ENCODE measurements at places on chromosomes 13 and 19.

DNA sequence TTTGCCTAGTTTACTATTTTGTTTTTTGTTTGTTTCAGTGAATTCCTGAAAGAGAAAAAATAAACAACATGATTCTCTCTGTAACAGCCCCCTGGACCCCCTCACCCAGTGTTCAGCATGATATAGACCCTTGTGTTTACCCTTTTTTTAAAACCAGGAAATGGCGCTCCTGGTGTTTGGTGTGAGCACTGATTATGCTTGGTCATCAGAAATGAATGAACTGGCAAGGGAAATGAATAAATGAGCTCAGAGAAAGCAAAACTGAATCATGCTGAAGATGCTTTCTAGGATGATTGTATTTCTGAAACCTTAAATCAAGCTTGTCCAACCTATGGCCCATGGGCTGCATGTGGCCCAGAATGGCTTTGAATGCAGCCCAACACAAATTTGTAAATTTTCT, 22.1 kb downstream of the WASF3 start:
- H3K27me3 ChIP-seq = no peaks in the 10 kb centered on the region
- no peak overlapping the region for H3K4me3 ChIP-seq
- no peaks in the 10 kb centered on the region for H3K36me3 ChIP-seq
- no peak for DNase-seq
- H3K4me1 ChIP-seq = no peaks in the 10 kb centered on the region

GRCh38 chr13:93098972-93099371, 127.6 kb upstream of the GPC6 start:
- H3K36me3 ChIP-seq = no peaks in the 10 kb centered on the region
- H3K27ac ChIP-seq = no peak overlapping the region
- no peak overlapping the region for H3K4me3 ChIP-seq
- DNase-seq = no peak
- no peaks in the 10 kb centered on the region for H3K27me3 ChIP-seq

DNA sequence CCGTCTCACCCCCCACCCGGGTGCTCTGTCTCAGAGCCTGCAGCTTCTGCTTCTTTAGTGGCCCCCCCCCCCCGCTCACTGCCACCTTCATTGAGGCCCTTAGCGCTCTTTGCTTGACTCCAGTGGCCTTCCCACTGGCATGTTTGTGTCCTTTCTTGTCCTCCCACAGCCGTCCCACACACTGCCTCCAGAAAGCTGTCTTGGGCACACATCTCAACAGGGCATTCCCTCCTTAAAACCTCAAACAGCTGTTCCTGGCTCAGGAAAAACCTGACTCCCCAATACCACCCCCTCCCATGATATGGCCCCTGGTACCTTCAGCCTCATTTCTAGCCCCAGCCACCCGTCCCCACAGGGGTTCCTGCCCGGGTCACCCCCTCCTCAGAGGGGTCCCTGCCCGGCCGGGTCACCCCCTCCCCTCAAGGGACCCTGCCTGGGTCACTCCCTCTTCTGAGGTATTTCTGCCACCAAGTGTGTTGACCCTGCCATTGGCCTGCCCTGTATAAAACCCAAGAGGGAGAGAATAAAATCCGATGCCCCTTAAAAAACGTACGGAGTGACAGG, 8.9 kb downstream of the B3GLCT start:
- peaks cover 42% of the 10 kb centered on the region for H3K4me1 ChIP-seq
- H3K4me3 ChIP-seq = no peak overlapping the region
- H3K27me3 ChIP-seq = no peaks in the 10 kb centered on the region

DNA sequence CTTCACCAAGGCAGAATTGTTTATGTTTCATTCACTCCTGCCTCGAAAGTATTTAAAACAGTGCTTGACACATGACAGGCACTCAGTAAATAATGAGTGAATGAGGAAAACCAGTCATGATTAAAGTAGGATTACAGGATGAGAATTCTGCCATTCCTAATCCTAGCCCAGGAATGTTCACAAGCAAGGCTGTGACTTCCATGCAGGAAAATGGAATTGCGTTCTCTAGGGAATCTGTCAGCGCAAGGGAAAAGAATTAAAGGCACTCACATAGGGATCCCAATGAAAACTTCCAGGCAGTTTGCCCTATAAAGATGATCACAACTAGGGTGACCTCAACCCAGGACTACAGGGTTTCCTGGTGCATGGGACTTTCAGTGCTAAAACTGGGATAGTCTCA, 143.4 kb downstream of the CYSLTR2 start:
- H3K36me3 ChIP-seq = no peaks in the 10 kb centered on the region
- no peaks in the 10 kb centered on the region for H3K27me3 ChIP-seq
- no peak overlapping the region for H3K4me3 ChIP-seq
- no peak overlapping the region for H3K27ac ChIP-seq
- no peak for DNase-seq

- no peaks in the 10 kb centered on the region for H3K36me3 ChIP-seq
- H3K27me3 ChIP-seq = no peaks in the 10 kb centered on the region
- peak overlapping the region; percentile 45 for H3K27ac ChIP-seq
- no peak for DNase-seq
- no peak overlapping the region for H3K4me3 ChIP-seq
These were observed 32.5 kb downstream of the BRD4 start for GRCh38 chr19:15299568-15300409.

GRCh38 chr13:35349673-35350278, 126.7 kb downstream of the MAB21L1 start:
- no peak for DNase-seq
- H3K4me3 ChIP-seq = no peak overlapping the region
- H3K36me3 ChIP-seq = no peaks in the 10 kb centered on the region
- H3K27me3 ChIP-seq = no peaks in the 10 kb centered on the region
- H3K27ac ChIP-seq = no peak overlapping the region

DNA sequence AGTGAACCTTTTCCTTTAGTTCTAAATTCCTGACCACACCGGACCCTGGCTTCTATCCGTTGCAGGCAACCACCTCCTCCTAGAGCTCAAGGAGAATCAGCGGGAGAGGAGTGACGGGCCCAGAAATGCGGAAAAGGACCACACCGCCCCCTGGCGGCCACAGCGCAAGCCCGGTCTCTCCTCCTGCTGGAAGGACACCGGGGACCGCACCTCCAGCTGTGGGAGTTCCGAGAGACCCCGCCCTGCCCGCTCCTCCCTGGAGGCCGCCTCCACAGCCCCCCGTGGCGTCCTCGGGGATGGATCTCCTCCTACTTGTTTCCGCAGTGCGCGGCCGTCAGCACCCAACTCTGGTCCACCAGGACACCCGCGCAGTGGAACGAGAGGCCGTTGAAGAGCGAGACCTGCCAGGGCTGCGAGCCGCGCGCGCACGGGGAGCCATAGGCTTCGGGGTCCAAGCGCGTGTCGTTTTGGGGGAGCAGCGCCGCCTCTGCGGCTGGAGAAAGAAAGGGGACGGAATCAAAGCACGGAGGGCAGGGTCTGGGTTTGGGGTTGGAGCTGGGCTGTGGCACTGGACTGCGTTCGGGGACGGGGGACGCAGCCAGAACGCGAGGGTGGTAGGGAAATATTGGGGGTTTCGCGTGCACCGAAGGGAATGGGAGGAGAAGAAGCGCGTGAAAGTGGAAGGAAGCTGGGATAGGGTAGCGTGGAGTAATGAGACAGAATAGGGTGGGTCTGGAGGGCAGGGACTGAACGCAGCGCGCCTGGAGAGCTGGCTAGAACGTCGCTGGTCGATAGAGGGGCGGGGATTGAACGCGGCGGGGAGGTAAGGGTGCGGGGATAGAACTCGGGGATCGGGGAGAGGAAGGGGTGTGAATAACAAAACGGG, 2.5 kb downstream of the KLK10 start:
- H3K27me3 ChIP-seq = peaks cover 85% of the 10 kb centered on the region
- H3K4me3 ChIP-seq = peak overlapping the region; percentile 49
- no peak for DNase-seq
- no peaks in the 10 kb centered on the region for H3K36me3 ChIP-seq
- H3K27ac ChIP-seq = peak overlapping the region; percentile 88

DNA sequence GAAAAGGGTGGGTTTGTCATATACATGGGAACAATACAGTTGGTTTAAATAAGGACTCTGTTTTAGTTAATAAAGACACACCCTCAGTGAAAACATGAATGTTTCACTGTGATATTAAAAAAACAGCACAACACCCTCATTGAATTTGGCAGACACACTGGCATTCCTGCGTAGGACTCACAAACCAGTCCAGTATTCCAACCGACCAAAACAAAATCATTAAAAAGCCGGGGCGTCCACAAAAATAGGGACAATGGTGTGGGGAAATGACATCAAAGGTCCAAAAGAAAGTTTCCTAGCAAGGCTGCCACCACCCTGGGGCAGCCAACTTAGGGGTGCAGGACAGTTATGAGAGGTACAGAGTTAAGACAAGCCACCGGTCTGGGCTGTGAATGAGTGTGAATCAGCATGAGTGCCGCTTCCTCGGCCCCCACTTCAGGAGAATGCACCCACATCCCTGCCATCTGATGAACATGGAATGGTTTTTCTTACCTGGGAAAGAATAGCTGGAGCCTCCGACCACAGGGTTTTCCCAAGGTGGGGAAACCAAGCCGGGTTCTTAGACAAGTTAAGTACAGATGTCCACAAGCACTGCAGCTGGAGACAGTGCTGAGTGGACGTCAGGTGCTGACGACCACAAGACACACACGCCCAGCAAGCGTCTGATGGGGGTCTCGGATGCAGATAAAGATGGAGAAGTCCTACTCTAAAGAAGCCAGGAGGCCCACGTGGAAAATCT, 73.3 kb downstream of the KLF2 start:
- H3K36me3 ChIP-seq = peaks cover 78% of the 10 kb centered on the region
- no peak overlapping the region for H3K4me3 ChIP-seq
- DNase-seq = no peak
- H3K27ac ChIP-seq = peak overlapping the region; percentile 76

- no peak for DNase-seq
- no peak overlapping the region for H3K27ac ChIP-seq
- no peaks in the 10 kb centered on the region for H3K4me1 ChIP-seq
- no peaks in the 10 kb centered on the region for H3K36me3 ChIP-seq
These were observed 802.1 kb upstream of the SLITRK6 start for GRCh38 chr13:86601351-86601750.

DNA sequence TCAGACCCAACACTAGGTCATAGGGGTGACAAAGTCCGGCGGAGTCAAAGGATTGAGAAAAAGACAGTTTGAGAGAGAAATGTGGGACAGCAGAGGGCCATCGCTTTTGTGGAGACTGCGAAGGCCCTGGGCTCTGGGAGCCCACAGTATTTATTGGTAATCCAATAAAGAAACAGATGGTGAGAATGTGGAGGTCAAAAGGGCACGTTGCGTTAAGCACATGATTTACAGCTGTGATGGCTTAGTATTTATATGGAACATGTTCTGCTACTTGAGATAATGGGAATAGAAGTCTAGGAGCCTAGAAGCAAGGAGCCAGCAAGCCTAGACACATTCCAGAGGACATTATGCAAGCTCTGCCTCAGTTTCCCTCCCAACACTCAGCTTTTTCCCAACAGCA, 2521.1 kb downstream of the PCDH9 start:
- no peaks in the 10 kb centered on the region for H3K27me3 ChIP-seq
- no peaks in the 10 kb centered on the region for H3K36me3 ChIP-seq
- no peak overlapping the region for H3K4me3 ChIP-seq
- no peak for DNase-seq

GRCh38 chr13:101455863-101456262, 3.4 kb downstream of the ITGBL1 start:
- H3K27ac ChIP-seq = no peak overlapping the region
- peaks cover 15% of the 10 kb centered on the region for H3K27me3 ChIP-seq
- peaks cover 27% of the 10 kb centered on the region for H3K4me1 ChIP-seq

DNA sequence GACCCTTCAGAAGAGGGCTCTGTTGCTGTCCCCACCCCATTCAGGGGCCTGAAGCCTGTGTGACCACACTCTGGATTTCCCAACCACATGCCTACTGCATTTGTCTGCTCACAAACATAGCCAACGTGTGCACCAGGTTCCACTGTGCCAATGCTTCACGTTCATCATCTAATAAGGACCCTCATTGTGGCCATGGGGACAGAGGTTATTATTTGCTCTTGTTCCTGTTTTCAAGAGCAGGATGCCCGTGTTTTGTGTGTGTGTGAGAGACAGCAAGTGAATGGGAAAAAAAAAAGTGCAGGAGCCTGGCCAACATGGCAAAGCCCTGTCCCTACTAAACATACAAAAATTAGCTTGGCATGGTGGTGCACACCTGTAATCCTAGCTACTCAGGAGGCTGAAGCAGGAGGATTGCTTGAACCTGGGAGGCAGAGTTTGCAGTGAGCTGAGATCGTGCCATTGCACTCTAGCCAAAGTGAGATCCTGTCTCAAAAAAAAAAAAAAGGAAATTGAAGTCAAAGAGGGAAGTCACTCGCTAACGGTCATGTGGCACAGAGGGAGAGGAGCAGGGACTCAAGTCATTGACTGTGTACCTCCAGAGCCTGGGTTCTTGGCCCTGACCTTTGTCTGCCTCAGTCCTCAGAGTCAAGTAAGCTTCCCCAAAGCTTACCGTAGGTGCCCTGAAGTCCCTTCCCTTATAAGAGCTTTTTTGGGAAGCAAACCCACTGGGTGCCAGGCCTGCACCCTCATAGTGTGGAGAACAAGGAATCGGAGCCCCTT, 6.9 kb downstream of the B3GNT8 start:
- H3K27ac ChIP-seq = peak overlapping the region; percentile 39
- H3K36me3 ChIP-seq = peaks cover 100% of the 10 kb centered on the region
- H3K4me1 ChIP-seq = peaks cover 11% of the 10 kb centered on the region
- DNase-seq = no peak

- H3K4me3 ChIP-seq = no peak overlapping the region
- H3K36me3 ChIP-seq = no peaks in the 10 kb centered on the region
- peaks cover 18% of the 10 kb centered on the region for H3K4me1 ChIP-seq
- no peak for DNase-seq
- no peaks in the 10 kb centered on the region for H3K27me3 ChIP-seq
These were observed 213.0 kb downstream of the FOXO1 start for GRCh38 chr13:40453351-40454021.

GRCh38 chr19:18437491-18438330, at the start of gene ISYNA1:
ISYNA1 (minus strand) TSS chr19:18438133; CDS start chr19:18437979, 154 bp downstream.
- peak within 1 kb of the TSS; percentile 62 for H3K4me3 ChIP-seq
- peaks cover 10% of the 10 kb centered on the region for H3K36me3 ChIP-seq
- H3K4me1 ChIP-seq = peaks cover 31% of the 10 kb centered on the region
- no peaks in the 10 kb centered on the region for H3K27me3 ChIP-seq
- H3K27ac ChIP-seq = peak within 1 kb of the TSS; percentile 65
- DNase-seq = no peak

- H3K27me3 ChIP-seq = no peaks in the 10 kb centered on the region
- H3K27ac ChIP-seq = no peak overlapping the region
- H3K4me1 ChIP-seq = no peaks in the 10 kb centered on the region
- H3K4me3 ChIP-seq = no peak overlapping the region
- H3K36me3 ChIP-seq = peaks cover 5% of the 10 kb centered on the region
- DNase-seq = no peak
These were observed 11.5 kb upstream of the CLASRP start for GRCh38 chr19:45027371-45027770.

- no peaks in the 10 kb centered on the region for H3K4me1 ChIP-seq
- H3K27ac ChIP-seq = no peak overlapping the region
- no peaks in the 10 kb centered on the region for H3K27me3 ChIP-seq
- no peak overlapping the region for H3K4me3 ChIP-seq
- H3K36me3 ChIP-seq = no peaks in the 10 kb centered on the region
- DNase-seq = no peak
These were observed 12.5 kb downstream of the DOCK9 start for GRCh38 chr13:98965325-98965724.

GRCh38 chr13:51324714-51325420, 14.6 kb upstream of the SERPINE3 start:
- H3K36me3 ChIP-seq = no peaks in the 10 kb centered on the region
- no peak overlapping the region for H3K4me3 ChIP-seq
- no peaks in the 10 kb centered on the region for H3K4me1 ChIP-seq
- no peaks in the 10 kb centered on the region for H3K27me3 ChIP-seq
- no peak overlapping the region for H3K27ac ChIP-seq
- DNase-seq = no peak

- DNase-seq = no peak
- H3K4me1 ChIP-seq = no peaks in the 10 kb centered on the region
- no peak overlapping the region for H3K27ac ChIP-seq
- no peaks in the 10 kb centered on the region for H3K27me3 ChIP-seq
These were observed 231.6 kb downstream of the SPRY2 start for GRCh38 chr13:80109303-80109702.

Measured in esophagus squamous epithelium (tissue), 5 donors.